ENCODE measurements at places on chromosomes 2 and 18. TPM values are rescaled to one million over a fixed set of nuclear protein-coding genes. Genes with fewer than 3 reads are reported as not detected.

Gene WDPCP
- 2.7 TPM for total RNA-seq

- no peak for DNase-seq
Observed at GRCh38 chr2:239108459-239108858, 260.6 kb downstream of the TWIST2 start.

GRCh38 chr18:48729404-48729803 is 190.6 kb downstream of the CTIF start:
- no peak for DNase-seq

DNA sequence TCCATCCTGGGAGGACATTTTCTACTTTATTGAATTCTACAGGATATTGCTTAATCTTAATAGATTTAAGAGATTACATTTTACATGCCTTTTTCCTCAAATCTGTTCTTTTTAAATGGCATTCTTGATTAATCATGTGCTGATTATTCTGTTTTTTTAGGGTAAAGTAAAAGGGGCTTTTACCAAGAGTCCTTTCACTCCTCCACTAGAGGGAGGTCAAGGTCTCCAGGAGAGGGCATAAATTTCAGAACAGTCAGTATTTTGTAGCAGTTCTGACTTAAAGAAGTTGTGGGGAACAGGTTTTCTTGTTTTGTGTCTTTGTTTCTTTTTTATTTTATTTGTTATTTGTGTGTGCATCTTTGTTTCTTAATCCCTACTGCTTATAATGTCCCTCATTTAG is 25.4 kb downstream of the WDR75 start:
- peak; percentile 14 for DNase-seq

Gene PROKR1
- 2.8 TPM for total RNA-seq

DNA sequence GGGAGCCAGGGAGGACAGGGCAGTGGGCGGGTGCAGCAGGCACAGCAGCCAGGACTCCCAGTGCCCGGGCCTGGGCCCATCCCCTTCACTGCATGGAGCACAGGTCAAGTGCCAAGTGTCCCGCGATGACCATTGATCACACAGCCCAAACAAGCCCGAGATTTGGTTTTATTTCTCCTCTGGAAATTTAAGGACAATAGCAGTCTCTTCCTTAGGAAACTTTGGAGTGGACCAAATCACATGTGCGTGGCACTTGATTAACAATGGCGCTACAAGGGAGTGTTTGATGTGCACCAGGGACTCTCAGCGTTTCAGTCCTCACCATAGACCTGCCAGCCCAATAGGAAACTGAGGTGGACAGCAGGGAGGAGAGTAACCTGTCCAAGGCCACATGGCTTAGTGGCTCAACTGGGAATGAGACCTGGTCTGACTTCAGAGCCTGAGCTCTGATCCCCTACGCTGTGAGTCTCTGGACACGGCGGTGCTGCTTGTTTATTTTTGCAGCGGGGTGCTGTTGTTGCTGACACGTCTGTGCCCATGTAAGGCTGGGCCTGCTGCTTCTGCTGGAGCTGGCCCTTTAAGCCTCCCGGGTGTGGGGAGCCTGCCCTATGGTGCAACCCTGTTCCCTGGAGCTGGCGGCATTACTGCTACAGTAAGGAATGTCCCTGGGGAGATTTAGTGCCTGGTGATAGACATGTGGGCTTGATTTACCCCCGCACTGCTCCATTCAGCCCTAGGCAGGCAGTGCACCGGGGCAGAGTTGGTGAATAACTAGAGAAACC is 194.2 kb downstream of the INHBB start:
- DNase-seq = peak; percentile 66

DNA sequence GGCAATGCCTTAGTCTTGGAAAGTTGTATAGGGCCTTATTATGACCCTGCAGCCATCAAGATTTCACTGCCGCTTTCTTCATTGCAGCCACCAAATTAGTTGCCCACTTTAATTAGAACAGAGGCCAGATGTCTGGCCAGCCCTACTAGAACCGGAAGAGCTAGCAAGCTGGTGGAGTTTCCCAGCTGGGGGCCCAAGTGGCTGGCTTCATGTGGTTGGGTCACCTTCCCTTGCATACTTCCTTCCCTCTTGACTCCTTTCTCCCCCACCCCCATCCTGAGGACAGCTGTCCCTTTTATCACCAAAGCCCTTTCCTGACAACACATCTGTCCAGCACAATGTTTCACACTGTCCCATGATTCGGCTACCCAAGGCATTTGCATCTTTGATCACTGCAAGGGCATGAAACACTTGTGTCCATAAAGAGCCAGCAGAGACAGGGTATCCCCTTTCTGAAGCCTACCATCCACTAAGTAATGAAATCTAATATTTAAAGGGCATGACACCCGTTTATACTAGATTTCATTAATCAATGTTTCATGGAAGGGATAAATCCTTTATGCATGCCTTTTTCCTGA is 187.2 kb downstream of the BCL11A start:
- no peak for DNase-seq

- DNase-seq = peak; percentile 52
Observed at GRCh38 chr18:49845629-49846360, 32.5 kb upstream of the ACAA2 start.

- no peak for DNase-seq
Observed at GRCh38 chr2:150759531-150759930, 272.1 kb upstream of the RND3 start.

Gene ZNF532
- 71.6 TPM for total RNA-seq

DNA sequence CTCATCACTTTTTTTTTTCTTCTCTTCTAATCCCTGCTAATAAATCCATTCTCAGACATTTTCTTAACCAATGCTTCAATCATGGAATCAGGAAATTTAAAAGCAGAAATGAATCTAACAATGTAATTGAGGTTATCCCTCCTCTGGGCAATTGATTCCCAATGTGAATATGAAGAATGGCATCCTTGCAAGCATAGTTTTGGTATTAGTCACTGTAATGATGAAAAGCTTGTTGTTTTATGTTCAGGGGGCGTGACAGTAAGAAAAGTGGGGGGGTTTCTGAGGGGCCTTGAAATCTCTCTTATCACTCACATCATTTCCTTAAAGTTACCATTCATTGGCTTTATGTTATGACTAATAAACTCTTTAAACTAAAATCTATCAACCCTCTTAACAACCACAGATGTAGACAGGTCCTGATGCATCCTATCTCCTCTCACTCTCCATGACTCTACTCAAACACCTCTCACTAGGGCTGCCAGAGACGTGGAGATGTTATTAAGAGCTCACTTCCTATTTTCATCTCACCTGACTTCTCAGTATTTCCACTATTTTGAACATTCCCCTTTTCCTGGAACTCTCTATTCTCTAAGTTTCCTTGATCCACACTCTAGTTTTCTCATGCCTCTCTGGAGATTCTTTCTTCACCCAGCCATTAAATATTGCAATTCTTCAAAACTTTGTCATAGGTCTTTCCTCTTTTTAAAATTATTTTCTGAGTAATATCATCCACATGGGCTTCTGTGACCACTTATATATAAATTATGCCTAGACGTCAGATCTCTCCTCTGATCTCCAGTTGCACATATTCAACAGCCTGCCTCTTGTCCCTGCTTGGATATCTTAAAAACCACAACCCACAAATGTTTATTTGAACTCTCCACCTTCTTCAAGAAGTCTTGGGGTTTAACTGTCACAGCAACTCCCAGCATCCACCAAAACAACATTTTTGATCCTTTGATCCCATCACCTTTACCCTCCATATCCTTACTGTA is 332.9 kb downstream of the CDH2 start:
- DNase-seq = no peak

- no peak for DNase-seq
Observed at GRCh38 chr2:232211743-232212686, 166.5 kb upstream of the ALPP start.

Gene UGT1A8
- not detected for total RNA-seq

GRCh38 chr2:239806758-239807434 is 218.2 kb downstream of the NDUFA10 start:
- no peak for DNase-seq

GRCh38 chr2:50885948-50886347 is 146.0 kb downstream of the NRXN1 start:
- DNase-seq = no peak

DNA sequence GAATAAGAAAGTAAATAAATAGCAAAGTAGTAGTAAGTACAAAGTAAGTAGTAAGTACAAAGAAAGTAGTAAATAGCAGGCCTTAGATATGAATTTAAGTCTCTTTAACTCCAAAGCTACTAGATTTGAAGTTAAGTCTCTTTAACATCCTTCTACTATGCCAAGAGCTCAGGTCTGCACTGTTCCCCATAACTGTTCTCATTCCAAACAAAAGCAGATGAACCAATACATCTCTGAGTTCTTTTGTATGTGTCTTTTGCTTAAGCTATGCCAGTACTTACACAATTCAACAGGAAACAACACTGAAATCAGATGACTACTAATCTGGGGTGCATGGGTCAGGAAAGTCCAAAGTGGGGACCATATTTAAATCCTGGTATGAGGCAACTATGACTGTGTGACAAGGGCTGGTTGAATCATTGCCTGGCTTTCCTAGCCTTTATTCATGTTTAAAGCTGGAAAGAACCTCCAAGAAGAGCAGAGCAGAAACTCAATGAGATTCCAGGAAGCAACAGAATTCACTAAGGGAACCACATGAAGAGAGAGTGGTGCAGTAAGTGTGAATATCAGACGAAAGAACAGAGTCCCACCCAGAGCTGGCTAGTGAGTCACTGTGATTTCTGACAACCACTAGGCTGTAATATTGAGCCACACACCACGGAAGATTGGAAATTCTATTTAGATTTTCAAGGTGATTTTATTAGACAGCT is 51.0 kb upstream of the CYP26B1 start:
- DNase-seq = no peak

Gene CASP10
- total RNA-seq = 5.4 TPM

GRCh38 chr2:173446722-173447121 is 92.0 kb downstream of the CDCA7 start:
- DNase-seq = no peak

DNA sequence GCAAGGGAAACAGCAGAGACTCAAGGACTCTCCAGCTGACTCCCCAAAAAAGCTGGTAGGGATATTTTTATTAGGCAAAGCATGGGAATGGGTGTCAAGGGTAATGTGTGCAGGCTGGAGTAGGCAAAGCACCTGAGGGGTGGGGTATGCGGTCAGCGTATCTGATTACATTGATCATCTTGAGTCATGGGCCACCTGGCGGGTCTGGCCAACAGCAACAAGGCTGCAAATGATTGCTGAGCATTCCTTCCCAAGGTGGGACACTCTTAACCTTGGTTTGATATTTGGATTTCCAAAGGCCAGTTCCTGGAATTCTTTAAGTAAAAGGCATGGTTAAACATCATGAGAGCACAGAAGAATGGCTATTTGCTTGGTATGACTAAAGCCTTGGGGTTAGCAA is 32.6 kb upstream of the CCBE1 start:
- DNase-seq = no peak

GRCh38 chr2:159153463-159153862 is 133.0 kb downstream of the WDSUB1 start:
- no peak for DNase-seq

DNA sequence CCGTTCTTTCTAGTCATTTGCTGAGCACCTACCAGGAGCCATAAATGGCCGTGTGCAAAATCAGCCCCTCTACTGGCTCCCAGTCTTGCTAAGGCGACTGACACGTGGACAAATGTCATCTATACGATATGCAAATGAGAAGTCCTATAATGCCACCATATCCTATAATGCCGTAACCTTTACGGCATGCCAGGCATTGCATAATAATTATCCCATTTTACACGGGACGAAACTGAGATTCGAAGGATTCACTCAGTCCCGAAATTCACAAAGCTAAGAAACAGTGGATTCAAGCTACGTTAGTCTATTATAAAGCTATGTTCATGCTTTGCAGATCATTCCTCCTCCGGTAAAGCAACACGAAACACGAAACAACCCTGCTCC is 34.1 kb upstream of the RNF149 start:
- no peak for DNase-seq

- DNase-seq = no peak
Observed at GRCh38 chr2:41909584-41909983, 138.2 kb upstream of the PKDCC start.

Gene NT5DC4
- total RNA-seq = not detected

Gene PARD3B
- 2.3 TPM for total RNA-seq

DNA sequence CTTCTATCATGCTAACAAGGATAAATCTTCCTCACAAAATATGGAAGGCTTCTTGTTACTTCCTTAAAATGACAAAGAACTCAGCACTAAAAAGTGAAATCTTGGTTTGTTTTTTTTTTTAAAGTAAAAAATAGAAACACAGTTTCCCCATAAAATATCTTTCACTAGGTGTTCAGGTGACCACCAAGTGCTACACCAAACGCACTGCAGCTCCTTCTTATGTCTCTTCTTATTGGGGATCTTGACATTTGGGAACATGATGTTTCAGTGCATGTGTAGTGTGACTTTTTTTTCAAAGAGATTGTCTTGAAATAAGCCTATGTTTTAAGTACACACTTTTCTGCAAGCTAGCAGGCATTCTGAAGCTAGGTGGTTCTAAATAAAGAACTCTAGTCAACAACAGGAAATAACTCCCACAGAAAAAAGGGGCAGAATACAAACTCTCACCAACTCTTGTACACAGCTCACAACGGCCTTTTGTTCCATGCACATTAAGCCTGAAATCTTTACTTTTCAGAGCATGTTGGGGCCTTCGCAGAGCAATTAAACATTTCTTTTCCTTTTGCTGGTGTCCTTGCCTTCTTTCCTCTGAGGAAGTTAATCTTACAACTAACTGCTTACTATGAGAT is 13.2 kb upstream of the SERTAD2 start:
- no peak for DNase-seq

Gene TMEM198
- 4.2 TPM for total RNA-seq

DNA sequence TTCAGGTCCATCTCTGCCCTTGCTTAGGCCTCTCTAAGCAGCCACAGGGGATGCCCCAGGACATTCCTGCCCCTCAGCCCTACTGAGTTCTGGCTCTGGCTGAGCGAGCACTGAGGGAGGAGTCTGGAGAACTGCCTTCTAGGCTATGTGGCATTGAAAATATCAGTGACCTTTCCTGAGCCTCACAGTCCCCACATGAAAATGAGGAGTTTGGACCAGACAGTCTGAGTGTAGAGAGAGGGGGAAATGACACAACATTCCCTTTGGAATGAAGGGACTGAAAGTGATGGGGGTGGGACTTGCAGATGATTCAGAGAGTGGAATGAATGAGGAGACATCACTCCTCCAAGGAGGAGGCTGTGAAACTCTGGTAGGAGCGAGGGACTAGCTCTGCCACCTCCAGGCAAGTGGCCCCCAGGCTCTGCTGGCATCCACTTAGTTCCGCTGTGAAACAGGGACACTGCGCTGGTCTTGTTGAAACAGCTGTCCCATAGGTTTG is 8.0 kb downstream of the TNS1 start:
- no peak for DNase-seq

DNA sequence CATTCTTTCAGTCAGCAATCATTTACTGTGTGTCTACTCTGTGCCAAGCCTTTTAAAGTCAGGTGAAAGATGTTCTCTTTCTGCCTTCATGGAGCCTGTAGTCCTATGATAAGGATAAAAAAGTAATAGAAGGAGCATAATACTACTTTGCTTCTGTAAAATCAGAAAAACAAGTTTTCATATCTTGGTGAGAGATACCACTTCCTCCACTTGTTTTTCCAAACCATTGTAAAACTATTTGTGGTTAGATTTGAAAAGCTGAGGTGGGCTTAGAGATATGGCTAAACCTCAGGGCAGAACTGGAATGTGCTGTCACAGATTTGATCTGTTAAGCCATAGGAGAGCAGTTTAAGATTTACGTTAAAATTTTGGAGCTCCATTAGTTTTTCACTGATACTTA is 104.7 kb upstream of the FAM117B start:
- DNase-seq = no peak

GRCh38 chr18:45745817-45746461 is 22.0 kb downstream of the SLC14A1 start:
- no peak for DNase-seq

- DNase-seq = peak; percentile 40
Observed at GRCh38 chr18:74896390-74896991, 298.8 kb downstream of the ZNF407 start.

Gene PXDN
- 124 TPM for total RNA-seq
